ENCODE measurements at places on chromosomes 3 and 15.

DNA sequence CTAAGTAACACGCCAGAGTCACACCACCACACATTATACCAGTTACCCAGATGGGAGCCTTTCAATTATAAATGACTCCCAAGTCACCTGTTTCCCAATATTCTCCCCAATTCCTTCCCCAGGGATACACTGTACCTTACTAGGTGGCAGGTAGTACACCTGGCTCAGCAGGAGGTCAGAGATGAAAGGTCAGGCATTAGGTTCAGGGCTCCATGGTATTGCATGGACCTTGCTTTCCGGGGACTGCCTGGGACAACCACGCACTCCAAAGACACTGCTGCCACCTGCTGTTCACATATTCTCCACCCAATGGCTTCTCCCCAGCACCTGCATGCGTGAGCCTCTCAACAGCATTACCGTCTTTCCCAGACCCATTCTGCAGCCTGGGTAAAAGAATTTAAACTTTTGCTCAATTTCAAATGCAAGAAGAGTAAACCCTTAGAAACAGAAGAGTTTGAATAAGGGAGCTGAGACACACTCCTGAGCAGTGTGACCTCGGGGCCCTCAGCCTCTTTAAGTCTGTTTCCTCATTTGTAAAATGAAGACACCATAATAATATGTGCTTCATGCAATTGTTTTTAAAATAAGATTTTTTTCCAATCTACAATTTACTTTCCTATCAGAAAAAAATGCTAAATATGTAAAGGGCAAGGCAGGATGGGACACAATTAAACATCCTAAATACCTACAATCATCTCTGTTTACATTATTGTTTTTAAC, 28.0 kb upstream of the LACTB start:
- DNase-seq: peak; percentile 71

DNA sequence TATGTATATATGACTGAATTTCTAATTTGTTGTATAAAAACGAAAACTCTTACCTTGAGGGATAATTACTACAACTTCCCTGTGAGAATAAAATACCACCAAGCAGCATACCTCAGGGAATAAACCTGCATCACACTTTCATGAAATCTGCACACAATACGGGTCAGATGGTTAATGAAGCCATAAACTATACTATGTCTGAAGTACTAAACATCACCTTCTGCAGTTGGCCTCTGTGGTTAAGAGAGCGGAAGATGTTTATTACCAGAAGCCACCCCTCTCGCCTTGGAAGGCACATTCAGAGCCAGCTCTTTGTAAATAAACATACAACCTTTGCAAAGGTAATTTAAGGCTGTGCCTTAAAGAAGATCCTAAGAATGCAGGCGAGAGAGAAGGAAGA, 462.1 kb upstream of the NR2F2 start:
- peak; percentile 32 for DNase-seq

- no peak for DNase-seq
These were observed 277.9 kb upstream of the THBS1 start for GRCh38 chr15:39302936-39303335.

DNA sequence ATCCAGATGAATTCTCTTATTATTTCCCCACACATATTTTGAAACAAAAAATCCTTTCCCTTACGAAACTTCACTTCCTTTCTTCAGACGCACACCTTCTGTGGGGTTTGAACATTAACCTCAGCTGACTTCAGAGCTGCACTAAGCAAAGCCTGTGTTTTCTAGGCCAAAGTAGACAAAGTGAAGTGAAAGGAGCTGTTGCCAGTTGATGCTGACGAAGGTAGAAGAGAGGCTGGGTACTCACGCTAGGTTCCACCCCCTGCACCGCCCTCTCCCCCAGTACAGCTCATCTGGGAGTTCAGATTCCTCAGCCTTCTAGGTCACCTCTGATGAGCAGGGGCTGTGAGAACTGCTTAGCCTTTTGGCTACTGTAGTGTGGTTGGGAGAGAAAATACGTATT, 24.1 kb downstream of the DUT start:
- no peak for DNase-seq

DNA sequence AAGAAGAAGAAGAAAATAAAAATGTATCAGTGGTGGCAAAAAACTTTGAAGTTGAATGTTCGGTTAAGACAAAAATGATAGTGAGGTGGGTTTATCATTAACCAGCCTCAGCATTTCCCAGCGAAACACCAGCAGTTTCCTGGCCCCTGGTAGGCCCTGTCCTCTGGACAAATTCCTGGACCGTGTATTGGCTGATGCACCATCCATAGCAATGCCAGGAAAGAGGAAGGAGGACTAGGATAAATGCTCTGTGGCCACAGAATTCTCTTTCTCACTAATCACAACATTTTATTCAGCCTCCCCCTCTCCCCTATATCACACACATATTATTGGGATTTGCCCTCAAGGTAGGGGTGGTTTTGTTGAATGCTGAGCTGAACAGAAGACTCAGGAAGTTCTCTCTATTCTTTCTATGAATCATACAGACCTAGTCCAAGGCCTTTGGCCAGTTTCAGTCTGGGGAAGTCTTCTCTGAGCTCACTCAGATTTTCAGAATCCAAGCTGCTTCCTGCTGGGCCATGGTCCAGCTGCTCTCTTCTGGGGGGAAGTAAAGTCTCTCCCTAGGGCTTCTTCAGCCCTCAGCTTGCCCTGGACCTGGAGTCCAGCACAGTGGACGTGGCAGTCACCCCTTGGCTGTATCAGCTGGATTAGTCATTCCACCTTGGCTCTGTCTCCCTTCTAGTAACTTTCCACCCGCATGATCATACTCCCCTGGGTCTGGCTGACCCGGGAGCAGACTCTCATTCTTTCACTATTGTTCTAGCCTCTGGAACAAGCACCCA, 27.6 kb downstream of the SLC28A1 start:
- DNase-seq: no peak

- DNase-seq: no peak
These were observed 14.1 kb upstream of the APOD start for GRCh38 chr3:195597848-195598247.

- no peak for DNase-seq
These were observed 106.8 kb upstream of the SLC7A14 start for GRCh38 chr3:170692720-170693119.

GRCh38 chr15:63601704-63602185, 4.6 kb downstream of the FBXL22 start:
- no peak for DNase-seq

DNA sequence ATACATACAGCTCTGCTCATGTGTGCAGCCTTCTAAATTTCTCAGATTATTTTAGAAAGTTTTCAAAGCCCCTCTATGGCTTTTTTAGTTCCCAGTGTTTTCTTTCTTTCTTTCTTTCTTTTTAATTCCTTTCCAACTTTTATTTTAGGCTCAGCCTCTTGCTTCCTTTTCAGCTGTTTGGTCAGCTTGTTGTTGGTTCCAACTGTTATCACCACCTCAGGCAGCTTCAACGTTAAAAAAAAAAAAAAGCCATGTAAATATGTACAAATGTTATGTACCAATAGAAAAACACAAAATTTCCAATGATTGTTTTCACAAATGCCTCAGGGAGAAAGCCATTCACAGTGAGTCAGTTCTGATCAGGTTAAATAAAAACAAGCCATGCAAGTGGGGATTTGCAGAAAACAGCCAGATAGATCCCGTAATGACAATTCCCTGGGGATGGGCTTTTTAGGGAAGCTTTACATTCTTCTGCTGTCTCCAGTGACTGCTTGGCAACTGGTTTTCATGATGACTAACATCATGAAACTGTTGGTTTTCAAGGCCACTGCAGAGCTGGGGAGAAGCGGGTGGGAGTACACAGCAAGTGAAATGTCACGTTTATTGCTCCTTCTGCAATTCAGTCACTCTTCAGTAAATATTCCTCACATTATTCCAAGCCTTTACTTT, 908.4 kb downstream of the EPHA3 start:
- DNase-seq: no peak

GRCh38 chr3:31251083-31251482, 281.6 kb upstream of the STT3B start:
- DNase-seq: no peak

- no peak for DNase-seq
These were observed 166.5 kb downstream of the NSMCE3 start for GRCh38 chr15:29102911-29103823.

DNA sequence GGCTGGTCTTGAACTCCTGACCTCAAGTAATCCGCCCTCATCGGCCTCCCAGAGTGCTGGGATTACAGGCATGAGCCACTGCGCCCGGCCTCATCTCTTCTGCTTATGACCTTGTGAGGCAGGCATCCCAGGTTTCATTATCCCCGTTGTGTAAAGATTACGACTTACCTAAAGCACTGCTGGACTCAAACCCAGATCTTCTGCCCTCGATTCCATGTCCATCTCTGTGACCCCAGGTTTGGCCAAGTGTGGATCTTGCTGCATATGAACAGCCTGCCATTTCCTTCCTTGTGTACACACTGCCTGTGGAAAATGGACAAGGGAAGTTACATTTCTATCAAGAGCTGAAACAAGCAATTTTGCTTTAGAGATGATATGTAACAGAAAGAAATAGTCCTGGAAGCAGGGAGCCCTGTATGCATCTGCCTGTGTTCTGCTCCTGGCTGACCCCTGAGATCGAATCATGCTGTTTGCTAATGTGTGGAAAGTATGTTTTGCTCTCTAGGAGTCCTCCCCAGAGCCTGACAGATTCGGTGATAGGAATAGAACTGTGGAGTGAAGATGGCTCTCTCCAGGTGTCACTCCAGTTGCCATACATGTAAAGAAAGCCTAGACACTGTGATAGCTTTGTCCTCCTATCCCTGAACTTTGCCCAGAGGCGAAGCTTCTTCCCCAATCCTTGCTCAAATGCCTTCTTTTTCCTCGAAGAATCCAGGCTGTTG, 11.8 kb upstream of the LIPC start:
- DNase-seq: no peak

DNA sequence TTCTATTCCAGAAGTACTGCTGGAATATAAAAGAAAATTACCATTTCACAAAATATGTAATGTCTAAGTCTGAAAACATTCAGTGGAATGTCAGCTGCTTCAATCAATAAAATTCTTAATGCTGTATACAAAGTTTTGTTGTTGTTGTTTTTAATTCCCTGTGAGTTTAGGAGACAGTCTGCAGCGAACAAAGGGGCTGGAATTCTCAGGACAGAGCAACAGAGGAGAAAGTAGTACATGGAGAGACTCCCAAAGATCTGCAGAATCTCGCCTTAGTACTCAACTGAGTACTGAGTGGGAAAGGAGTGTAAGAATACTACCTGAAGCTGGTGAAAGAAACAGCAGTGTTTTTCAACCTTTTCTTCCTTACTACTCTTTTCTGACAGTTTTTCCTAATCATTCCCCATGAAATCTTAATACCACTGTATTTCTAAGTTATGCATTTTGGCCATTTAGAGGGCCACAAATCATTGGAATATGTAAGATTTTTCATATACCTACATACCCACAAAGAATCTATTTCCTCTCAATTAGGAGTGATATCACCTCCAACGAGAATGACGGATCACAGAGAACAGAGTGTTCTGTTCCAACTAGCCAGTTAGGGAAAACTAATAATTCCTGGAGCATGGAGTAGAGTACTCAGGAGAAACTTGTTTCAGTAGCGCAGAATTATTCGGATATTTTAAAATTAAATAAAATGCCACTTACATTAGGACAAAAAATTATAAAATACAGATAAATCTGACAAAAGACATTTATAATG, 16.0 kb downstream of the ANKRD28 start:
- DNase-seq: no peak

- no peak for DNase-seq
These were observed 54.5 kb downstream of the RGMA start for GRCh38 chr15:93034512-93034911.

DNA sequence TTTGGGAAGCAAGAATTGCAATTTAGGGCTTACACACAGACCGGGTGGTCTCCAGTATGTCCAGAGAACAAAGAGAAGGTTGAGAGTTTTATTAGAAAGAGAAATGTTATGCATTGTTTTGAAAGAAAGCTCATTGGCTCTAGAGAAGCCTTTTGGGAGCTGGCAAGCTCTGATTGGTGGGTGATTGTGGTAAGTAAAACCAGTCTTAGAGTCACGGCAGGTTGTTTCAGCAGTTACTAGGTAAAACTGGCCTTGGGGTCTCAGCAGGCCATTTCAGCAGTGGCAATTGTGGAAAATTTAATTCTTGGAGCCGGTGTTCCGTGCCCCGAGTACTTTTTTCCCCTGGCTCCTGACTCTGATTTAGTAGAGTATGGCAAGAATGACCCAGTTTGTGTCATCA, 78.1 kb downstream of the MRPL46 start:
- no peak for DNase-seq

DNA sequence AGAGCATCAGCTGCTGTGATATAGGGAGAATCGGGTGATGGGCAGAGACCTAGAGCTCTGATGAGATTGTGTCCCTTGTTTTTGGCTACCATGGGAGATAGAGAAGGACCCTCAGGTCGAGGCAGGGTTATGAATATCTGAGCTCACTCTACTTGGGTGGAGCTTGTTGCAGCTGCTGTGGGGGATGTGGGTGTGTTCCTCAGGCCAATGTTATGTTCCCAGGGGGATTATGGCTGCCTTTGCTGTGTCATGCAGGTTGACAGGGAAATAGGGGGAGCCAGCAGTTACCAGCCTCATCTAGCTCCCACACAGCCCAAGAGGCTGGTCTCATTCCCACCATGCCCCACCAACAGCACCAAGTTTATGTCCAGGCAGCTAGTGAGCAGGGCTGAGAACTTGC, 131.5 kb downstream of the TRIM42 start:
- DNase-seq: no peak

GRCh38 chr15:75188499-75188898, 13.2 kb upstream of the C15orf39 start:
- DNase-seq: no peak

DNA sequence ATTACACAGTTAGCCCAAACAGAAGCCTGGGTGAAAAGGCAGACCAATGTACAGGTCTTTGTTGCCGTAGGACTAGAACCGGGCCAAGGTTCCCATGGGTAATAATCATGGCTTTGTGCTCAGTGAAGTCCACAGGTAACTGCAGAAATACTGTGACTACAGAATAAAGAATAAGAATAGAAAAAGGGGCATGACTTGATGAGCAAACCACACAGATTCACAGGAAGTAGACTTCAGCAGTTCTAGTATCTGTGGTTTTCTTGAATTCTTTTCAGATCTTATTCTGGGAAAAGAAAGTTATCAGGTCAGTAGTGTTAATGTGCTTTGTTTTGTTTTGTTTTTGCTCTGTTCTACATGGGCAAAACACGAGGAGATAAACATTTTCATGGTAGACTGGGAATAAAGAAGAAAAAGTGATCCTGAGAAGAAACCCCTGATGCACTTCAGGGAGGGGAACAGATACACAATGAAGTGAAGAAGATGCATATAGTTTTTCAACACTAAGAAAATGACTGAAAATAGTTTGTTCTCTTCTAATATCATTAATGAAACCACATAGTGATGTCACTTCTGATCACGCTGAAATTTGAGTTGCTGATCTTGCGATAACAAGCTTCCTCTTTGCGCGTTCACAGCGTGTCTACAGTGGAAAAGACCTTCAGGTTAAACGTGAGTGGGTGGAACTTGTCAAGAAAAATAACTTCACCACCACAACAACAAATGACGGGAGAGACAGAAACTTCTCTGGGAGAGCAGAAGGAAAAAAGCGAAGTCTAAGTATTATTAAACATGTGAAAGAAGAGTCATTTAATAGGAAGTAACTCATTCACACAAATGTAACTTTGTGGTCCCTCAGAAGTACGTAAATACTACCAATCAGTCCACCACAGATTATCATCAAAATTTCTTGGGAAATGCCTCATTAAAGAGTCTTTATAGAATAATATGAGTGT, 315.8 kb upstream of the SATB1 start:
- peak; percentile 31 for DNase-seq
